ENCODE measurements at places on chromosomes 3 and 15. TPM values are rescaled to one million over a fixed set of nuclear protein-coding genes. Genes with fewer than 3 reads are reported as not detected.

GRCh38 chr3:190036631-190037030 is 84.1 kb downstream of the P3H2 start:
- no peaks in the 10 kb centered on the region for H3K4me1 ChIP-seq
- no peak overlapping the region for H3K27ac ChIP-seq
- H3K4me3 ChIP-seq, result no peak overlapping the region
- H3K36me3 ChIP-seq, result no peaks in the 10 kb centered on the region

DNA sequence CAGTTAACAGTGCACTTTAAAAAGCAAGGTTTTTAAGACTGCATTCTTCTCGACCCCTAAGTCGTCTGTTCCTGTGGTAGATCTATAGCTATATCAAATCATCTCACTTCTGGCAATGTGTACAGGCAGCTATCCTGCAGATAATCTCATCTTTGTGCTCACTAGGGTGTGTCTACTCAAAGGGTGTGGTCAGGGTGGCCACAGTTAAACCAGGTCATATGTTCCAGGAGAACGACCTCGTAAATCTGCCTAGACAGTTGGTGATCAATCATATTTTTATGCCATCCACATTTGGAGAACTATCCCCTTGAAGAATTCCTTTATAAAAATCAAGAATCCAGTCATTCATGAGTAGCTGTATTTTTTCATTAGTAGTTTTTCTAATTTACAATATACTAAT is 3.0 kb downstream of the VEPH1 start:
- H3K27ac ChIP-seq, result no peak overlapping the region
- no peak for DNase-seq
- H3K4me1 ChIP-seq, result no peaks in the 10 kb centered on the region
- H3K4me3 ChIP-seq, result no peak overlapping the region

DNA sequence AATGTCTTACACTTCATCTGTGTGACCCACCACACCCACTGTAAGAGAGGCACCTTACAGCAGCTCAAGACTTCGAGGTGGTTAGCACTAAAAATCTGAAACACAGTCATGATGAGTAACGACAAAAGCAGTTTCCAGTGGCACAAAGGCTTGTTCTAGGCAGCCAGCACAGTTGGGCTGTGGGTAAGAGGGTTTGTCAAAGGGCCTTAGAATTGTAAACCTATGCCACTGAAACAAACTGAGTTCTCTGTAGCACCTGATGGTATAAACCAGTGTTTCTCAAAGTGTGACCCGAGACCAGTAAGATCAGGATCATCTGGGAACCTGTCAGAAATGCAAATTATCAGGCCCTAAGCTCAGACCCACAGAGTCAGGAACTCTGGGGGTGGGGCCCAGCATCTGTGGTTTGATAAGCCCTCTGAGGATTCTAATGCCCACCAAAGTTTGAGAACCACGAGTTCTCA is 36.5 kb downstream of the DAPK2 start:
- no peaks in the 10 kb centered on the region for H3K4me1 ChIP-seq
- no peak overlapping the region for H3K27ac ChIP-seq
- no peaks in the 10 kb centered on the region for H3K36me3 ChIP-seq
- H3K27me3 ChIP-seq, result no peaks in the 10 kb centered on the region
- no peak for DNase-seq

GRCh38 chr3:48400824-48401433 is 28.9 kb downstream of the FBXW12 start:
- H3K4me1 ChIP-seq, result peaks cover 4% of the 10 kb centered on the region
- no peak overlapping the region for H3K4me3 ChIP-seq
- no peaks in the 10 kb centered on the region for H3K36me3 ChIP-seq
- no peaks in the 10 kb centered on the region for H3K27me3 ChIP-seq

- H3K27ac ChIP-seq, result no peak overlapping the region
- no peaks in the 10 kb centered on the region for H3K4me1 ChIP-seq
- no peaks in the 10 kb centered on the region for H3K27me3 ChIP-seq
- no peak for DNase-seq
- H3K36me3 ChIP-seq, result no peaks in the 10 kb centered on the region
These were observed 45.7 kb downstream of the MORC1 start for GRCh38 chr3:109072194-109072593.

CHRM5 gene
- polyA plus RNA-seq, result not detected

FMN1 gene
- 0.26 TPM for polyA plus RNA-seq

DPPA2 gene
- not detected for polyA plus RNA-seq

RARRES1 gene
- polyA plus RNA-seq, result 17.8 TPM

Data from aorta (tissue), 5 donors.